ENCODE measurements at places on chromosomes 2 and 18.

GRCh38 chr2:43950383-43951008, 45.3 kb downstream of the LRPPRC start:
- DNase-seq, result no peak

DNA sequence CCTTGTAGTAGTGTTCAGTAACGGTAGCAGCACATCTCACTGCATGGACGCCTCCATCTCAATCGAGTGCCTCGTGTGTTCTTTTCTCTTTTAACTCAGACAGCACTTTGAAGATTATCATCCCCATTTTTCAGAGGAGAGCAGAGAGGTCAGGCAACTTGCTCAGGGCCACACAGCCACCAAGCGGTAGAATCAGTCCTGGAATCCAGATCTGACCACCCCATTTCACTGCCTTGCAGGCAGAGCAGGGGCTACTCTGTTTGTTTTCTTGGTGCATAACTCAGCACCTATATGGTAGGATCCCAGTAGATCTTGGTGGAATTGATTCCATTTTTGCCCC, 129.5 kb downstream of the SMAD7 start:
- DNase-seq, result no peak

GRCh38 chr2:143150287-143150686, 21.1 kb downstream of the ARHGAP15 start:
- DNase-seq, result no peak

DNA sequence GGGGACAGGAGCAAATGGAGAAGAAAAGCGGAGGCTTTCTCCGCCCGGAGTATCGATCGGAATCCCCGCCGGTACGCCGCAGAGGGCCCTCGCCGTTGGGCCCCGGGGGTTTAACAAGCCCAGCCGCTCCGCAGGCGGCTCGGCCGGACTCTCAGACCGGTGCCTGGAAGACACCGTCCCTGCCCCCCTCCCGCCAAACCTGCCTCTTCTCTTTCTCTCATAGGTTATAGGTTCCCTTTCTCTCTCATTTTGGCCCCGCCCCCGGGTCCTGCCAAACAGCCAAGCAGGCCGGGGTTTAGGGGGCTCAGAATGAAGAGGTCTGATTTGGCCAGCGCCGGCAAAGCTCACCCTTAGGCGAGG, 4.4 kb downstream of the ONECUT2 start:
- DNase-seq, result no peak

DNA sequence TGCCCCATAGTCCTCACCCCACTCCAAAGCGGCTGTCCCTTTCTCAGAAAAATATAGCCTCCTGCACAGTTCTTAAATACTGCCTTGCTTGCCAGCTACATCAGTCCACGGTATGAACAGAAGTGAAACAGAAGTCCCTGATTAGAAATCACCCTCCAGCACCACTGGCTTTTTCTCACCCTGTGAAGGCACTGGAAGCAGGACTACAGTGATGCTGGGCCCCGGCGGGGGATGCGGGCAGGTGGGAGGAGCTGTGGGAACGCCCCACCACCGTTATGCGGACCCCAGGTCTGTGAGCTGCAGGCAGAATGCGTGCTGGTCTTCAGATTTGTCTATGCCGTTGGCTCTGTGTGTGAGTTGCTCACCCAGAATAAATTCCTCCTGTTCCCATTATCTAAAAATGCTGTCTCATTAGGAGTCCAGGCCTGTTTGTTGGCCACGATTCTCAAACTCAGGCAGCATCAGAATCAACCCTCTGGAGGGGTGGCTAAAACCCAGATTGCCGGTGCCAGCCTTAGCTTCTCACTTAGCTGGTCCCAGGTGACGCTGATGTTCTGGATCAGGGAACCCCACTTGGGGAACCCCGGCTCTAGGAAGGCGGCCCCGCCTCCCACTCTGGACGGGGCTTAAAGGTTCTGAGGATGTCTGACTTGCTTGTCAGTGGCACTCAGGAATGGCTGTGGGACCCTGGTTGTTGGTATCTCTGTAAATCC, 224.8 kb upstream of the PXDN start:
- no peak for DNase-seq
